Activated B cell treated with CpG ODN at 0.5 μM for 24 hours (primary cell): ENCODE measurements at places on chromosomes 2 and 18. TPM values are rescaled to one million over a fixed set of nuclear protein-coding genes. Genes with fewer than 3 reads are reported as not detected.

DNA sequence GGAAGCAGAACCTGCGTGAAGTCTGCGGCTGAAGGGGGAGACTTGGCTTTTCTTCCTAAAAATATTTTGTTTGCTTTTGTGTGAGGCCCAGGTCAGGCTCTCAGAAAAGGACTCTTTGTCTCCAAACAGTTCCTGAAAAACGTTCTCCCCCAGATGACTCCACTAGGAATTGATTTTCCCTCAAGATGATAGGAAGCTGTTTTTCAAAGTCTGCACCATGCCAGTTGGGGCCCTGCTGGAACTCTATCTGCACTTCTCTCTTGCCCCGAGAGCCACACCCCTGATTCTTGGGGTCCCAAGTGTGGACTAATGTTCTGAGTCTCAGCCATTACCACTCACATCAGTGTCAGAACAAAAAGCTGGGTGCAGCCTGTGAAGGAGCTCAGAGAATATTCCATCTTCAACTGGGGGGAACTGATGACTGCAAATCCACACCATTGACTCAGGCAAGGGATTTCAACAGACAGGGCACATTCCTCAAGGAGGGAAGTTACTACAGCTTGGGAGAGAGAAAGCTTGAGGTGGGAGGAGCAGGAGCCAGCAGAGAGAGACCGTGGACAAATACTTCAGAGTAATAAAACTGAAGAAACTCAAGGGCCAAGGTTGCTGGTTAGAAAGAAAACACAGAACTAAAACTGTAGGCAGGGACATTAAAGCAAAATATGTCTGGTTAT lies 768.3 kb downstream of the RNF144A start:
- no peak for DNase-seq

DNA sequence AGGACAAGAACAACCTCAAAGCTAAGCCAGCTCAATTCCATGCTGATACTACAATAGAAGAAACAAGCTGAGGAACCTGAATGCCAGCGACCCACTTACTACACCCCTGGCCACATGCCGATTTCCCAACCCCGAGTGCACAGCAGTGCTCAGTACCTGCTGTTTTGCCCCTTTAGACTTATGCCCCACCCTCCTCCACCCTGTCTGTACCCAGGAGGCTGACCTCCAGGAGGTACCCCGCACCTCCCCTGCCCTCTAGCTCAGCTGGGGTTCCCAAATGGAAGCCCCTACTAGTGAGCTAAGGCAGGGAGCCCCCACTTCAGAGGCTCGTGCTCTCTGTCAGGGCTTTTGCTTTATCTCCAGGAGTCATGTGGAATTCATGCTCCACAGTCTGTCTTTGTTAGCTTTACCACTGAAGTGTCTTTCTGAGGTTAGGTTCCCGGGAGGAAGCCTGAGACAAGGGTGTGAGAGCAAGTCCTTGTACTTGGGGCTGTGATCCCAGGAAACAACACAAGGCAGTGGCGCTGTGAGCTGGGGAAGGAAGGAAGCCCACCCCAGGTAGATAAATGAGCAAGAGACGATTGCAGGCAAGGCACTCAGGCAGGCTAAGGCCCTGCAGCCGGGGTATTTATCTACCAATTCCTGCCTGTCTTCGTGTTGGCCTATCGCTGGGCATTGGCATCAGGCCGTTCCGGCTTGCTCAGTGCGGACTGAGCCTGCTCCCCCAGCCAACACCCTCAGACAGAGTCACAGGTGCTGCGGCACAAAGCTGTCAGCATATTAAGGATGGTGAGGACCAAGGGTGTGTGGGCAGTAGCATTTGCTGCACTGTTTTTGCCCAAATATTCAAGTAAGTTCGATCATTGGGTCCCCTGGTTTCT lies 220.5 kb downstream of the CYP26B1 start:
- no peak for DNase-seq

DNA sequence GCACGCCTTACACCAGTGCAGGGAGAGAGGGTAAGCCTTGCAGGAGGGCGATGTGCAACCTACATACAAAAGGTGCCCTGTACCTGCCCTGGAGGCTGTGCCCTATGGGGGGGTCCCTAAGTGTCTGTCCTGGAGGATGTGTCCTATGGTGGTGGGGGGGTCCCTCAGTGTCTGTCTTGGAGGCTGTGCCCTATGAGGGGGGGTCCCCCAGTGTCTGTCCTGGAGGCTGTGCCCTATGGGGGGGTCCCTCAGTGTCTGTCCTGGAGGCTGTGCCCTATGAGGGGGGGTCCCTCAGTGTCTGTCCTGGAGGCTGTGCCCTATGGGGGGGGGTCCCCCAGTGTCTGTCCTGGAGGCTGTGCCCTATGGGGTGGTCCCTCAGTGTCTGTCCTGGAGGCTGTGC lies 216.6 kb downstream of the HDAC4 start:
- DNase-seq, result no peak

- DNase-seq, result no peak
Measured at GRCh38 chr2:16639431-16639830, 26.2 kb downstream of the CYRIA start.

- no peak for DNase-seq
Measured at GRCh38 chr2:66691031-66691965, 256.4 kb downstream of the MEIS1 start.

- no peak for DNase-seq
Measured at GRCh38 chr2:150847578-150847977, 360.1 kb upstream of the RND3 start.

DNA sequence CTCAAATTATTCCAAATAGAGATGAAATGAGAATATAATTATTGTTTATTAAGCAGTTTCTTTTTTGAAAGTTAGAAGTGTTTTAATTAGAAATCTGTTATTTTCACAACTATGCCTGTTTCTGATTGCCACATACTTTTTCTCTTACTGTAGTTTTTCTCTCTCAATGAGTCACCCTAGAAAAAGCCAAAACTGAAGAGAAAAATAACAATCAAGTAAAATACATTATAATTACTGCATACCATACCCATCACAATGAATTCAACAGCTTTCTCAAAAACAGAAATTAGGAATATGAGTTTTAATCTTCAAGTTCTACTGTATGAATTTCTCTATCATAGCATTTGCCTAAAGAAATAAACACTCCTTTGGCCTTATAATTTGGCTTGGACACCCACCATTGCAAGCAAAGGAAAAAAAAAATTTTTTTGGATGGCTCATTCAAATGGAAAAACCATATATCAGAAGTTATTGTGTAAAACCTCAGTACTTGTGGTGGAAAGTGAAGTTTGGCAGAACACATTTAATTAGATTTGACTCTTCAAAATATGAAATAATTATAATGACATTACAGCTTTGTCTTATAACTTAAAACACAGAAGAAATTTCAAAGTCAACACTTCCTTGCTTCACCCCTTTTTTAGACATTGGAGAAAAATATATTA lies 138.5 kb downstream of the DYM start:
- DNase-seq, result no peak

DNA sequence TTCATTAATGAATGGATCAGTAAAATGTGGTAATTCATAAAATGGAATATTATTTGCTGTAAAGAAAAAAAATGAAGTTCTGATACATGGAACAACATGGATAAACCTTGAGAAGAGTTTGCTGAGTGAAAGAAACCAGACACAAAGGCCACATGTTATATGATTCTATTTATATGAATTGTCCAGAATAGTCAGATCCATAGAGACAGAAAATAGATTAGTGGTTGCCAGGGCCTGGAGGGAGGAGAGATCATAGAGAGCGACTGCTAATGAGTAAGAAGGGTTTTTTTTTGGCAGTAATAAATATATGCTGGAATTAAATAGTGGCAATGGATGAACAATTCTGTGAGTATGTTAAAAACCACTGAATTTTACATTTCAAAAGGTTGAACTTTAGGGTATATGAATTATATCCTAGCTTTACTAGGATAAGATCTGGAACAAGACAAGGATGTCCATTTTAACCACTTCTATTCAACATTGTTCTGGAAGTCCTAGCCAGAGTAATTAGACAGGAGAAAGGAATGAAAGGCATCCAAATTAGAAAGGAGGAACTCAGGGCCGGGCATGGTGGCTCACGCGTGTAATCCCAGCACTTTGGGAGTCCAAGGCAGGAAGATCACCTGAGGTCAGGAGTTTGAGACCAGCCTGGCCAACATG lies 48.8 kb downstream of the MAPRE2 start:
- DNase-seq, result no peak

DNA sequence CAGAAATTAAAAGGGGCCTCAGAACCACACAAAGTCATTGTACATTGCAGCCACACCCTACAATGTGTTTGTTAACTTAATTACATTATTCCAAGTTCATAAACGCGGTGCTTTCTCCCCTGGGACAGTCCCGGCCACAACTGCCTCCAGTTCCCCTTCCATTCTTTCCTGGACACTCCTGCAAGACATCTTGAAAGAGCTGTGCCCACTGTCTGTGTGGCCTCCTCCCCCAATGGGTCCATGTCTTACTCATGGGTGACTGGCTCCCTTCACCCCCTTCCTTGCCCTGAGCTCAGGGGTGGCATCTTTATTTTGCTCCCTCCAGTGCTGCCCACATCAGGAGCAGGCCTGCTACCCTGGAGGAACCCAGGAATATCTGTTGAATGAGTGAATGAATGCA lies 287.7 kb downstream of the MYT1L start:
- DNase-seq, result no peak

- no peak for DNase-seq
Measured at GRCh38 chr18:77369644-77370043, 120.0 kb downstream of the GALR1 start.

- no peak for DNase-seq
Measured at GRCh38 chr2:67076239-67076624, 320.9 kb upstream of the ETAA1 start.

DNA sequence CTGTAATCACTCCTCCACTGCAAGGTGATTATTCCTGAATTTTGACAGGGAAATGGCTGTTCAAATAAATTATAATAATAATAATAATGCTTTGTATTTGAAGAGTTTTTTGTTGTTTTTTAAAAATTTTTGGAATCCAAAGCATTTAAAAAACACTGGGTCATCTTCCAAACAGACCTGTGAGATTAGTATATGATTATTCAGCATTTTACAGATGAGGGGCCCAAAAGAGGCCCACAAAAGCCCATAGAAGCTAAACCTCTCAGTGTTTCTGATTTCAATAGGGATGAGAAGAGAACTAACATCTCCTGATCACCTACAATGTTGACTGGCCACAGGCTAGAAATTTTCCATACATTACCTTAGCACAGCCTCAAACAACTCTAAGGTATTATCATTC lies 8.0 kb upstream of the POLR2D start:
- DNase-seq, result no peak

GRCh38 chr18:44654573-44654972 lies 26.1 kb upstream of the SETBP1 start:
- DNase-seq, result no peak

DNA sequence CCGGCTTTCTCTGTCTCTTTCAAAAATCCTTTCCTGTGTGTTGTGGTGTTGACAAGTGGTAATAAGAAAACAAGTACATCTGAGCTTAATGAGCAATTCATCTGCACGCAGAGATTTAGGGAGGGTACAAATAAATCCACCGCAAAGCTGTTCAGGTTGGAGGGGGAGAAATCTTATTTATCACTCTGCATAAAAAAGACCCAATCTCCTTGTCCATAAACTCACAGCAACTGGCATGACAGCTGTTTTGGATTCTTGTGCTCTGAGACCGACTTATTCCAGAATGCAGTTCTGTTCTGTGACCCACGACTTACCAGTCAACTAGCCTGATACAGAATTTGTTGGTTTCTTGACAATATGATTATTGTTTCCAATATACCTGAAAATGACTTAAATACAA lies 380.1 kb downstream of the SOX11 start:
- DNase-seq, result no peak

GRCh38 chr18:51724790-51725721 lies 527.6 kb upstream of the MEX3C start:
- DNase-seq, result no peak

GRCh38 chr2:222360146-222360545 lies 61.3 kb upstream of the PAX3 start:
- DNase-seq, result no peak

DNA sequence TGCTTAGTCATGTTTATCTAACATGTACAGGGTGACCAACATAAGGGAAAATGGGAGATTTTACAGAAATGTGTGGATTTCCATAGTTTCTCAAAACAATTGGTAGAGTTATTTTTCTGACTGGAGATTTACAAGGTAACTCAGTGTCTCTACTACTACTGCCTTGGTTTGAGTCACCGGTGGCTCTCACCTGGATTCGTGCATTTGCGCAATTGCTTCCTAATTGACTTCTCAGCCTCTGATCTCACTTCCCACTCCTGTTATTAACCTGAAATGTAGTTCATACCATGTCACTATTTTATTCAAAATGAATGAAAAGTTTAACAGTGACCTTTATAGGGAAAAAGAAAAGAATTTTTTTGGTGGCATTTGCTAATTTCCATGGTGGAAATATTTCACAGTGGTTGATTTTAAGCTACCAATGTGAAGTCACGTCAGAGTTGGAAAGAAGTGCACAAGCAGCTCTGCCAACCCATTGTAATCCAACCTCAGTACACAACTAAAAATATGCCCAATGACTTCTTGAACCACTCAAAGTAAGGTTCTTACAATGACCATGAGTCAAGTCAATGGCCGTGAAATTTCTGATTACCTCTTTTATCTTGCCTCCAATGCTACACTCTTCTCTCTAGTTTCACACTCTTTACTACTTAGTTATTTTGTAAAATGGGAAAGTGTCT lies 94.0 kb downstream of the NYAP2 start:
- DNase-seq, result no peak

DNA sequence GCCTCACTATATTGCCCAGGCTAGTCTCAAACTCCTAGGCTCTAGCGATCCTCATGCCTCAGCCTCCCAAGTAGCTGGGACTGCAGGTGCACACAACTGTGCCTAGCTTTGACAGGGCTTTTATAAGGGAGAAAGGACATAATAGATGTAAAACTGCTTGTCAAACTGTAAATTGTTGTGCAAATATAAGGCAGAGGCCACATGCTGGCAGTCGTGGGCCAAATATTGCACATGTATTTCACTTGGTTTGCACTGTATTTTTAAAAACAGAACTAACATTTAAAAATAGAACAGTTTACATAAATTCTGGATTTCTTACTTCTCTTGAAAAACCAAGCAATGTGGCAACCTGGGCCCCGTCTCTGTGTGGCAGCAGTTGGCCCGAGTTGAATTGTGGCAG lies 31.2 kb upstream of the MYO3B start:
- no peak for DNase-seq

GRCh38 chr2:39725401-39725800 lies 53.7 kb downstream of the THUMPD2 start:
- DNase-seq, result no peak

- no peak for DNase-seq
Measured at GRCh38 chr18:78992041-78993011, 12.7 kb downstream of the SALL3 start.

DNA sequence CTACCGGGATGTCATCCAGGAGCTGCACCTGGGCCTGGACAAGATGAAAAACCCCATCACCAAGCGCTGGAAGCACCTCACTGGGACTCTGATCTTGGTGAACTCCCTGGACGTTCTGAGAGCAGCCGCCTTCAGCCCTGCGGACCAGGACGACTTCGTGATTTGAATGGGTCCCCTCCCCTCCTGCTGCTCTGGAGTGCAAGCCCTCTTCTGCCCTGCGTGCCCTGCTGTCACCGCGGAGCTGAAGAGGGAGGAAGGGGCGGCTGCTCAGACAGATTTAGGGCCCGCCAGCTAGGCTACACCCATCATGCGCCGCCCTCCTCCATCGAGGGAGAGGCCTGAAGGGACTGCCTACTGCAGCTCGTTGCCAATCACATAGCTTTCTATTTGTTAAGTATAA lies 101.8 kb downstream of the SH3BP4 start:
- DNase-seq, result no peak

DSG2 gene
- total RNA-seq, result not detected in 2 replicates

RAX gene
- not detected in 2 replicates for total RNA-seq

DOK6 gene
- not detected in 2 replicates for total RNA-seq
